ENCODE measurements at places on chromosomes 7 and 10.

GRCh38 chr7:158018971-158019645 is 568.5 kb downstream of the PTPRN2 start:
- DNase-seq: no peak

- DNase-seq: no peak
Observed at GRCh38 chr10:32153931-32154330, 97.7 kb upstream of the KIF5B start.

DNA sequence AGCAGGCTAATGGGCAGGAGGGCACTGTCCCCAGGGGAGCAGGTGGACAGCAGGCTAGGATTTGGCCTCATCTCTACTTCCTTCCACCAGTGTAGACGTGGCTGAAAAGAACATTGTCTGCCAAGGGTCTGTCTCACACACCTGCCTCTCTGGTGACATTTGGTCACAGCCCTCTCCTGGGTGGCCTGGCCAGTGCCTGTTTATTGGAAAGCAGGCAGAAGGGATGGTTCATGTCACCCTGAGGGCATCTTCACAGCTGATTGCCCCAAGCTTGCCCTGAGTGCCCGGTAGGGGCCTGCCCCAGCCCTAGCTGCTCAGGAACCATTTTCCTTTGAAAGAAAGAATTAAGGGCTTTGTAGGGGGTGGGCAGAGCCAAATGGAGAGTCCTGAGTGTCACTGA is 138.7 kb downstream of the C10orf105 start:
- DNase-seq: no peak

DNA sequence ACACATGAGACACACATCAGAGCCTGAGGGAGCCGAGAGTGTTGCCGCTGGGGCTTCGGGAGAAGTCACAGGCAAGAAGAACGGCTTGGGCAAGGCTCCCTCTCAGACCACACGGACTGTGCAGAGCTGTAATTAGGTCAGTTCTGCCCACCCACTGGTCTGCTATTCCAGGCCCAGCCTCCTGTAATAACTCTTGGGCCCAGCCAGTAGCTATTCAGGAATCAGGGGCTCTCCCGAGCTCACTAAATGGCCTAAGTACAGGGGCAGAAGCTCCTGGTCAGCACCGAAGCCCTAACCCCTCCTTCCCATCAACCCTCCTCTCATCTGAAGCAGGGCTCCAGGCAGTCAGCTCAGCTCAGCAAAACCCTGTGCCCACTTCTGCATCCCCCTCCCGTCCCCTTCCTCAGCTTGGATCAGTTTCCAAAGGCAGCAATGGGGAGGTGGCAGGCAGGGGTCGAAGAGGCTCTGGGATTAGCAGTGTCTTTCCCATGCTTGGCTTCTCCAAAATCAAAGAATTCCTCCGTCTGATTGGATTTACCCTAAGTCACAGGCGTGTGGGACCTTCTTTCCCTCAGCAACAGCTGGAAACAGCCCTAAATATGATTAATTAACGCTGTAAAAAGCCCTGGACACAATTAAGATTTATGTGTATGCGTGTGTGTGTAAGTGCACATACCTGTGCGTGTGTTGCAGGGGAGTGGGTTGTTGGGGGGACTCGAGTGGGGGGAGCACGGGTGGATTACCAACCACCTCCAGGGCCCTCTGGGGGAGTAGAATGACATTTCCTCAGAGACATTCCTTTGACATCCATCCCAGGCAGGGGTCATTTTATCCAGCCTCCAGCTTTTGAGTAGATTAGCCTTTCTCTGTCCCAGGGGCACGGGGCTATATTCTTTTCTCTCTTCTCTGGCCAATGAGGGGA is 48.4 kb upstream of the BTRC start:
- DNase-seq: no peak

- DNase-seq: no peak
Observed at GRCh38 chr10:86331861-86332260, 34.7 kb downstream of the GRID1 start.

DNA sequence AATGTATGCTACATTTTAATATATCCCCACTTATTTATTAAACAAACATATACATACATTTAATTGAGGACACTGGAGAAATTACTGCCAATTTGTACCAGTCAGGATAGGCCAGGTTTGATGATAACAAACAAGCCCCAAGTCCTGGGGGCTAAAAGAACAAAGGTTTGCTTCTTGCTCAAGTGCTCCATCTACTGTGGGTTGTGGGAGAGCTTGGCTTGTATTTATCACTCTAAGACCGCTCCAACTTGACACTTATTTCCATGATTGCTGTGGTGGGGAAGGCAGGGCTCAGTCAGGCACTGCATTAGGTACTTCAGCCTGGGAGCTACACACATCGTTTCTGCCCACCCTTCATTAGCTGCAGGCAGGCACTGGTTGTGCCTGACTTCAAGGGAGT is 136.6 kb upstream of the ZNF32 start:
- DNase-seq: no peak

- no peak for DNase-seq
Observed at GRCh38 chr7:112665709-112666108, 124.5 kb downstream of the TMEM168 start.

DNA sequence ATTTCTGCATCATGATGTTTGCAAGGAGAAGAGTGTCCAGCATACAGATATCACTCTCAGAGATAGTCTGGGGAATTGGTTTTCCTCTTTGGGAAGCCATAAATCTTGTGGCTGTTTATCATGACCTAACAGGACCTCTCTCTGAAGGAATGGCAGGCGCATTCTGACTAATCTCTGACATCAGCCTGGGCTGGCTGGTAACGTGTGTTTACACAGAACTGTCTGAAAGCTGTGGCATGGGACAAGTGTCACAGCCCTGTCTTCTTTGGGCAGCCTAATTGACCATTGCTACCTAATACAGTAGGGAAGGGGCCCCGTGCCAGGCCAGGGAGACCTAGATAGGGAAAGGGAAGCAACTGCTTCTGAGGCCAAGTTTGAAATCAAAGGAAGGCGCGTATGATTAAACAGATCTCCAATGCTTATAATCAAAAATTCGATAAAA is 73.9 kb upstream of the CABCOCO1 start:
- no peak for DNase-seq

DNA sequence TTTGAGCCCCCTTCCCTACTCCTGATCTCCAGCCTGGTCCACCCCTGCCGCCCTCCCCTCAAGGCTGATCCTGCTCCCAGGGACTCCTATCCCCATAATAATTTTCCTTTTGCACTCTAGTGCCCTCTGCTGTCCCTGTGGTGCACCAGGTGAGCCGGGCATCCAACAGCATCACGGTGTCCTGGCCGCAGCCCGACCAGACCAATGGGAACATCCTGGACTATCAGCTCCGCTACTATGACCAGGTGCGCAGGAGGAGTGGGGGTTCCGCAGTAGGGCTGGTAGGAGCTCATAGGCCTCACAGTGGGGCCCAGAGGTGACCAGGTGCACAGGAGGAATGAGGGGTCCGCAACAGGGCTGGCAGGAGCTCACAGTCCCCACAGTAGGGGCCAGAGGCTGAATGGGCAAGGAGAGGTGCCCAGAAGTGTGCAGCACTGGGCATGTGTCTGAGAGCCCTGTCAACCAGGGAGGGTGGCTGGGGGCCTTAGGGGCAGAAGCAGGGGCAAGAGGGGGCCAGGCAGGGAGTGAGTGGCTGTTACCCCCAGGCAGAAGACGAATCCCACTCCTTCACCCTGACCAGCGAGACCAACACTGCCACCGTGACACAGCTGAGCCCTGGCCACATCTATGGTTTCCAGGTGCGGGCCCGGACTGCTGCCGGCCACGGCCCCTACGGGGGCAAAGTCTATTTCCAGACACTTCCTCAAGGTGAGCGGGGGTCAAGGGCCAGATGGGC is 11.7 kb downstream of the EPHB6 start:
- no peak for DNase-seq
